ENCODE measurements at places on chromosomes 11 and 22. TPM values are rescaled to one million over a fixed set of nuclear protein-coding genes. Genes with fewer than 3 reads are reported as not detected.

ZNF280A gene
- not detected for total RNA-seq

UBE2L3 gene
- total RNA-seq: 15.0 TPM

TMEM151A gene
- under 0.01 TPM for total RNA-seq

P2RY6 gene
- total RNA-seq: not detected

NRIP3 gene
- total RNA-seq: 1.00 TPM

PNPLA5 gene
- not detected for total RNA-seq
